Hematopoietic multipotent progenitor cell treated with erythropoietin and hydrocortisone succinate and interleukin-3 and kit ligand, for 15 days (in vitro differentiated cells): ENCODE measurements at places on chromosomes 12 and 14.
A peak's percentile ranks its signal among the peaks of the same experiment; 100 is the strongest.

DNA sequence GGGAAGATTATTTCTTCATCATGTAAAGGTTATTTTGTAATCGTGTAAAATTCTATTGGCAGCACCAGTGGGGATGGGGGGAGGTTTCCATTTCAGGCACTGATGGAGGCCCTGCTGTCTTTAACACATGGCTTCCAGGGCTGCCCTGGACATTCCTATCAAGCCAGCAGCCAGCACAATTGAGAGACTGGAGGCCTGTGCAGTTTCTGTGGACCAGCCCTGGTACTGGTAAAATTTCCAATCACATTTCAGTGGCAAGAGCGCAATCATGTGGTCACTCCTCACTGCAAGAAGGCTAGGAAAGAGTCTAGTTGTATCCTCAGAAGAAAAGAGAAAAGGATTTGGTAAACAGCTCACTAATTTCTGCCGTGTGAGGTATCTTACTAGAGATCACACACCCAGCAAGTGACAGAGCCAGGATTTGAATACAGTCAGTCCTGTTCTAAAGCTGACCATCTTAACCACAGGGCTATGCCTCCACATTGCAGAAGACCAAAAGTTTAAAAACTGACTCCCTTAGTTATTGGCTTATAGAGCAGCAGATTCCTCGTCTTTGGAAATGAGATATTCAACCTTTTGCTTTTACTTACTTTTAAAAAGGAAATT is 179.4 kb upstream of the ARHGAP5 start:
- no peak for DNase-seq

DNA sequence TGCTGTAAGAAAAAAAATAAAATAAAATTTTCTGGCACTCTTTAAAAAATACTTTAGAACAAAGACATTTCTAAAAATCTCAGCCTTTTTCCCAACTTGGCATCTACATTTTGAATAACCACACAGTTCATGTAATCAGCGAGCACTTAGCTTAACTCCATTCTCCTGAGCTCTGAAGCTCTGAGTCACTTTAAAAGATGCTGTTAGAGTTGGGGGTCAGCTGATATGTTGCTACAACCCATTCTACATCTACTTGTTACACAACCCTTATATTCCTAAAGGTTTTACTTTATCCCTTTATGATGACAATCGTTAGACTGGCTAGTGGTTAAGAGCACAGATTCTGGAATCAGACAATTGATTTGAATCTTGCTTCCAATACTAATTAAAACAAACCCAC is 48.3 kb downstream of the SLC41A2 start:
- no peak for DNase-seq

GRCh38 chr12:88998421-88998820 is 353.9 kb downstream of the DUSP6 start:
- no peak for DNase-seq

DNA sequence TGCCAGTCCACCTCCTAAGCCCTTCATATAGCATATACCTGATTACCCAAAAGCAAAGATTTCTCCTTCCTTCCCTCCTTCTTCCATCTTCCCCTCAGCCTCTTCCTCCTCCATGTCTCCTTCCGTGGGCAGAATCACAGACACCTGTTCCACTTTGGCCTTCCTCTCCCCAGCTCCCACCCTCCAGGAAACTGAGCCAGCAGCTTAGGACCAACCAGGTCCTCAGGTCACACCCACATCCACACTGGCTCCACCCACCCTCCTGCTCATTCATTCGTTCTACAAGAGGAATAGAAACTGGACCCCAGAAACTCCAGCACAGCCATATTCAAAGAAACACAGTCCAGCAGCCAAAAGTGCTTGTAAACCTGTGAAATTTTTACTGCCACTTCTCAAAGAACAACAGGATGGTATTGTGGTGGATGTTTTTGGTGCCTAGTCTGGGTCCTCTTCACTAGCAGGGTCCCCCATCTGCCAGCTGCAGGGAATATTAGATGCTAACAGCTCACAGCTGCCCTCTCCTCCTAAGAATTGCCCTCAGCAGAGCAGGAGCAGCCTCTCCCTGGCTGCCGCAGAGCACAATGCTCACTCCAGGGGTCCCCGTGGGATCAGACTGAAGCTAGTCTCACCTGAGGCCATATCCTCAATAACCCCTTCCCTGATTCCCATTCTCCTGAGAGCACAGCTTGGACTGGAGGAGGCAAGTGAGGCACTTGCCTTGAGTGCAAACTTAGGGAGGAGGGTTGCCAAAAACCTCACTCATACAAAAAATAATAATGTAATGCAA is 18.4 kb downstream of the CMKLR1 start:
- no peak for DNase-seq

GRCh38 chr12:117724543-117724942 is 244.2 kb downstream of the KSR2 start:
- no peak for DNase-seq

DNA sequence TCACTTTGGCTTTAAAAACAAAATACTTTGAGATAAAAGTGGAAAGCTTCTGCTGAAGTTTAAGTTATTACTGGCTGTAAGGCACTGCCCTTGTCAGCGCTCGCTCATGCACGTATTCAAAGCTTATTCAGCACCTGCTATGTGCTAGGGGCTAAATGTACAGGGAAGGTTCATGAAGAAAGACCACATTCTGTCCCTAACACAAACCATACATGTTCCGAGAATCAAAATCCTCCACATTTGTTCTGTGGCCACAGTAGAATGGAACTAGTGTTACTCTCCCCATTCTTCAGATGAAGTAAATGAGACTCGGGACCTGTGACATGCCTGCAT is 33.8 kb upstream of the GPR68 start:
- DNase-seq: no peak

DNA sequence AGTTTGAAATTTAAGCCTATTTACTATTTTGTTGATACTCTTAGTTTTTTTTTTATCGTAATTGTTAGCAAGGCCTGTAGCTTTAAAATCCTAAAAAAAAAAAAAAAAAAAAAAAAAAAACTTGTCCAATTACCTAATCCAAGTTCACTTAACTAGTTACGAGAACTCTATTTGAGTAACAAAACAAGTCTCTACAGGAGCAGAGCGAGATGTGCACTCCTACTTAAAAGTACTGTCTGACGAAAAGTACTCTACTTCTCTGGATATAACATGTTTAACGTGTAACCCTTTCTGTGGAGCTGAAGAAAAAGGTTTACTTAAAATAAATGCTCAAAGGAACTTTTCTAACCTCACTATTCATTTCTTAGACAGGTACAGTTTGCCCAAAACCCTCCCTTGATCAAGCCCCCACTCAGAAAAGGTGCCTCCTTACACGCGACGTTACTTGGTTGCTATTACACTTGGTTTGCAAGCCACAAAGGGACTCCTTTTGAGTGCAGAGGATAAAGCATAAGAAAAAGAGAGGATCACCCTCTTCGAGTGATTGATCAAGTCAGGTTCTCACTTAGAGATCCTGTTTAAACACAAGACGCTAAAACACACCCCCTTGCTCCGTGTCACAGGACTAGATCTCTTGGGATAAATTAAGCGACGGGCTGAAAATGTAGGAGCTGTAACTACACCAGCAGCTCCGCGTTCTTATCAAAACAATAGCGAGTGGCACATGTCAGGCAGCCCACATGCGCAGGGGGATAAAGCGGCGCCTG is 2.2 kb downstream of the BAZ1A start:
- DNase-seq: peak; percentile 46

DNA sequence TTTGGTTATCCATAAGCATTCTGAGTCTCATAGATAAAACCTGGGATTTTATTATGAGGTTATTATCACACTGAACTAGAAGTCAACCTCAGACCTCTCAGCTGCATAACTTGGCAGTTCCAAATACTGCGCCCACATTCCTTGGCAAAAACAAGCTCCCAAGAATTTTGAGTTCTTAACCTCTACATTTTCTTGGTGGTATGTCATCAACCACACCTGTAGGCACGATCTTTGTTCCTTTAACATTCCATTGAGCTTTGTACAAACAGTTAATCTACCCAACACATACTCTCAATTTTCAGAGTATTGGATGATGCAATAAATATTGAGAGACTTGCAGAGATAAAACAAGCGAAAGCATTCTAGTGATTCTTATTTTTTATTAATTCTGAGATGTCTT is 371.8 kb upstream of the PRICKLE1 start:
- DNase-seq: no peak

DNA sequence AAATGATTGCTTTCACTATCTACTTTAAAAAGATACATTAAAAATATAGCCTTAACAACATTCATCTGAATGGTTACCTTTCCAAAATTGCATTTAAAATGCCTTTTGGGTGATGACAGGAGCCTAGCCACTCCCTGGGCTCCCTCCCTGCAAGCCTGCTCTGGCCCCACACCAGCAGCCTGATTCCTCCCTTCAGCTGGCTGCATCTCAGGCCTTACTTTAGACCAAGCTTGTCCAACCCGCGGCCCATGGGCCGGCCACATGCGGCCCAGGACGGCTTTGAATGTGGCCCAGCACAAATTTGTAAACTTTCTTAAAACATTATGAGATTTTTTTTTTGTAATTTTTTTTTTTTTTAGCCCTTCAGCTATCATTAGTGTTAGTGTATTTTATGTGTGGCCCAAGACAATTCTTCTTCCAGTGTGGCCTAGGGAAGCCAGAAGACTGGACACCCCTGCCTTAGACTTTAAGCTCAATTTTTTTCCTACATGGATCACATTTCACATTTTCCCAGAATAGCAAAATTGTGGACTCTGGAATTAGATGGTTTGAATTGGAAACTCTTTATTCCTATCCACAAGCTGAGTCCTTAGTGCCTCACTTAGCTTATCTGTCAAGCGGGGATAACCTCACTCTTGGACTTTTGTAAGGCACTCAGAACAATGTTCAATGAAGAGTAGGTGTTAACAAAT is 124.4 kb downstream of the MYRFL start:
- DNase-seq: no peak
